NCI-H446 treated with DMSO at 0.1 percent for 48 hours (cell line): ENCODE measurements at places on chromosomes 2 and 18.

DNA sequence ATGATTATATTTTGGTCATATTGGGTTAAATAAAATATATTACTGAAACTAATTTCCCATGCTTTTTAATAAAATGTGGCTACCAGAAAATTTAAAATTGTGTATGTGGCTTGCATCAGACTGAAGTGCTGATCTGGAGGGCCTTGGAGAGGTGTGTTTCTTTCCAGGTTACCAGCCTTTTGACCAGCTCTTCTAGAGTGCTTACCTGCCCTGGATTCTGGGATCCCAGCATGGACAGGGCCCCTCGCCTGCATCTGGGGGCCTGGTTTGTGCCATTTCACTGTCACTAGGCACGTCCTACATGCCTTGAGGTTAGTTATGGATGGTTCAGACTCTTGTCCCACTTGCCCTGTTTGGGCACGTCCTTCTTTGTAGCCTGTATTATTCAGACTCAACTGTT is 10.5 kb downstream of the RNF144A start:
- DNase-seq, result no peak

- no peak for DNase-seq
These were observed 864 bp downstream of the LBH start for GRCh38 chr2:30231996-30232800.

DNA sequence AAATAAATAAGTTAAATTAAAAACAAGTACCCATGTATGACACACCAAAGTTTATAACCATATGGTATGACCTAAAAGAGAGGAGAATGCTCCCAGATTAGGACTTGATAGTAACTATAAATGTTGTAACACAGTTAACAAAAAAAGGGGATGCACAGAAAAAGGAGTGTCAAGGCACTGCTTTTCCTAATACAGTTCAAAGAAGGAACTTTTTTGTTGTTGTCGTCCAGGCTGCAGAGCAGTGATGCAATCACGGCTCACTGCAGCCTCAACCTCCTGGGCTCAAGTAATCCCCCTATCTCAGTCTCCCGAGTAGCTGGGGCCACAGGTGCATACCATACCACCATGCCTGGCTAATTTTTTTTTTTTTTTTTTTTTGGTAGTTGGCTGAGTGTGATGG is 2.7 kb downstream of the NARS1 start:
- no peak for DNase-seq

DNA sequence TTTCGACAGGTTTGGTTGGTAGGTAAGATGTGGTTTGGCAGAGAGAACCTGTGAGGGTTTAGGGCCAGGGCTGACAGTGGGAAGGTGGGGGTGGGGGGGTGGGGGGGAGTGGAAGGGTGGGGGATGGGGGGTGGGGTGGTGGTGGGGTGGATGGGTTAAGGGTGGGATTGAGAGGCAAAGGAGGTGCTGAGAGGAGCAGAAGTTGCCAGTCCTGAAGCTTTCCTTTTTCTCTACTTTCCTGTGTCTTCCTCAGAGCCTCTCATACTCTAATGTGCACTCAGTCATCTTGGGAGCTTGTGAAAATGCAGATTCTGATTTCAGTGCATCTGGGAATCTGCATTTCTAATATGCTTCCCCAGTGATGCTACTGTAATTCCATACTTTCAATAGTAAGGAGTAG is 21.0 kb downstream of the MAP4K4 start:
- no peak for DNase-seq

DNA sequence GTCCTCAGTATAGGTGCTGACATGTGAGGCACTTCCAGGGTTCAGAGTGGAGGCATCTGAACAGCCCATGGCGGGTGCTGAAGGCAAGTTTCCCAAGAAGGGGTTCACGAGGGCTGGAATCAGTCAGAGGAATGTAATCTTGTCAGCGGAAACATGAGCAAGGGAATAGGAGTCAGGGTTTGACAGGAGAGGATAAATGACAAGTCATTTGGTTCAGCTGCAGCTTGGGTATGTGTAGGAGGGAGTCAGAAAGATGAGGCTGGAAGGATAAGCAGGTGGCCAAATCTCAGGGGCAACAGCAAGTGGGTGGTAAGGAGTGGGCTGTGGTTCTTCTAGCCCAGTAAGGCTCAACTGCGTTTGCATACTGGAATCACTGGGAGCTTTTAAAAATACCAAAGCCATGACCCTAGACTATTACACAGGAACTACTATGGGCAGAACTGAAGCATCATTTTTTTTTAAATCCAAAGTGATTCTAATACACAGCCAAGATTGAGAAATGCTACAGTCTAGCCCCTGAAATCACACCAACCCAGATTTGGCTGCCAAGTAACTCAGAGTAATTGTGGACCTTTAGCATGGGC is 41.8 kb upstream of the NAB1 start:
- no peak for DNase-seq

- no peak for DNase-seq
These were observed 520.0 kb upstream of the SALL3 start for GRCh38 chr18:78459668-78460067.

GRCh38 chr2:179049546-179050311 is at the start of gene CCDC141:
TSS of gene CCDC141 (minus strand) at chr2:179050137. CDS start at chr2:179049941, 196 bp downstream.
- DNase-seq, result no peak

GRCh38 chr18:9549405-9549804 is 65.0 kb downstream of the PPP4R1 start:
- DNase-seq, result no peak

DNA sequence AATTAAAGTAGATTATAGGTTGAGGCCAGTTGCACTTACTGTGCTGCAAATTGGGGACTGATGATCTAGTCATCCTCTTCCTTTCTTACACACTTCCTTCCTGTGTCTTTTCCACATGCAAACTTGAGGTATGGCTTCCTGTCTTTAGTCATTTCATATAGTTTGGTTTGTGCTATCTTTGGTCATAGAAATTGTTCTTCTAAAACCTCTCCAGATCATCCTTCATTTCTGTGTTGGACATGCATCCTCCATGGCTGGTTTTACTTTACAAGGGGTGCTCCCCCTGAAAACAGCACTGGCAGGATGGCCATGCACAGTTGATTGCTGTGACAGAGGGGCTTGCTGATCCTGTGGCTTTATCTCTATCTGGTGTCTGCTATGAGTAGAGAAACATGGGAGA is 36.5 kb downstream of the MGAT5 start:
- no peak for DNase-seq

DNA sequence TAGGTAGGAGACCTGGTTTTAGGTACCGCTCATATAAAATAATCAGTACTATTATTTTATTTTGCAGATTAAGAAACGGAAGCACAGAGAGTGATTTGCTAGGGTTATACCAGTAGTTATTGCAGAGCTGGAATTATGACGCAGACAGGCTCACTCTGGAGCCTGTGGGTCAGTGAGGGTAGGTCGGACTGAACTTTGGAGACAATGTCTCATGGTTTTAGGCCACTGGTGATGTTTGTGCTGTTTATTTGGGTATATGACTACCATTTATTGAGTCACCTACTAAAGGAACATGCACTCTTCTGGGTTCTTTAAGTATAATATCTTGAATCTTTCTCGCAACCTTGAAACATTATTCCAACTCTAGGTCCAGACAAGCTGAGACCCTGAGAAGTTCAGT is 33.5 kb upstream of the IL1R1 start:
- no peak for DNase-seq

- DNase-seq, result no peak
These were observed 209.1 kb downstream of the HRH4 start for GRCh38 chr18:24669502-24669901.

DNA sequence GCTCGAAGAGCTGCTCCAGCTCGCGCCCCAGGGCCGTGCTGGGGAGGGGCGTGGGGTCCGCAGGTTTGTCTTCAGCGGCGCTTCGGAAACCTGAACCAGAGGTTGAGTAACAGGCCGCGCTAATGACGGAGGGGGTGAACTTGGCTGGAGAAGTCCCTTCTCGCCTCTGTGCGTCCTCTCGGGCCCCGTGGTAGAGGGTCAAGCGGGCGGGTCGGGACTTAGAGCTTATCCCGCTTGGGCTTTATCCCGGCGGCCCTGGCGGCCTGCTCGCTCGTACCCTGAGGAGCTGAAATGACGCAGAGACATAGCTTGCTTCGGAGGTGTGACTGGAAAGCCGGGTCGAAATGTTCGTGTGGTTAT is 479 bp downstream of the RNMT start:
- no peak for DNase-seq

DNA sequence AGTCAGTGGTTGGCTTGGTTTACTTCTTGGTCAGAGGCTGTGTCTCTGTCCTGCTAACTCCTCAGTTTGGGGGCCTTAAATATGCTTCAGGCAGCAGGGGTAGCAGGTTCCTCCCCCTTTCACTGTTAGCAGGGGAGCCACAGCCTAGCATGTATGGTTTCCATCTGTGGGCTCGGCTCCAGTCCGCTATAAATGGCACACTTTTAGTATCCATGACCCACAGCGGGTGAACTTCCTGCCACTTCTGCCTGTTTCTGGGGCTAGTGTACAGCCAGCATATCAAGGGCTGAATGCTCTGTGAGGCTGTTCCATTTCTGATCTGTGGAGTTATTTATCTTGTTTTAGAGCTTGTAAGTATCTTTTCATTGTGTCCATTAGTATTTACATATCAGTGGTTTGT is 58.3 kb downstream of the MRPL33 start:
- DNase-seq, result no peak

GRCh38 chr2:100964681-100965169 is 37.4 kb upstream of the RPL31 start:
- DNase-seq, result no peak

DNA sequence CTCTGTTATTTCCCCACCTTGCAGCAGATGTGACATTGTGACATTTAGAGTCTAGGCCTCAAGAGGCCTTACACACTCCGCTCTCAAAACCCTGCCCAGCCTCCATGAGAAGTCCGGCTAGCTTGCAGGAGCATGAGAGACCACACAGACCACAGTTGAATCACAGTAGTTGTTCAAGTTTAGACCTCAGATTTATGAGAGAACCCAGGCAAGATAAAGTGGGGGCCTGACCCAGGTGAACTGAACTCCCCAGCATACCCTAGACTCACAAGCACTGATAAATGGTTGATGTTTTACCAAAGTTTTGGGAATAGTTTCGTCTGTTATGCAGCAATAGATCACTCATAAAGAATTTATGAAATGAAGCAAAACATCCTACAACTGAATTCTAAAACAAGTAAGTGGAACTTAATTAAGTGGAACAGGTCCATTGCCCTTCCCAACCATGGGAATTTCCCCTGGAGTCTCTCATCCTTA is 4.7 kb upstream of the STAT1 start:
- no peak for DNase-seq

- DNase-seq, result no peak
These were observed 139.4 kb upstream of the HAAO start for GRCh38 chr2:42931818-42932195.

GRCh38 chr2:179270689-179271088 is 6.1 kb upstream of the SESTD1 start:
- no peak for DNase-seq

- no peak for DNase-seq
These were observed 2.7 kb downstream of the RTP5 start for GRCh38 chr2:241872313-241872642.

- DNase-seq, result no peak
These were observed 21.6 kb downstream of the KIF1A start for GRCh38 chr2:240798327-240798905.

- no peak for DNase-seq
These were observed 63.7 kb upstream of the BCL2L11 start for GRCh38 chr2:111057045-111057444.

DNA sequence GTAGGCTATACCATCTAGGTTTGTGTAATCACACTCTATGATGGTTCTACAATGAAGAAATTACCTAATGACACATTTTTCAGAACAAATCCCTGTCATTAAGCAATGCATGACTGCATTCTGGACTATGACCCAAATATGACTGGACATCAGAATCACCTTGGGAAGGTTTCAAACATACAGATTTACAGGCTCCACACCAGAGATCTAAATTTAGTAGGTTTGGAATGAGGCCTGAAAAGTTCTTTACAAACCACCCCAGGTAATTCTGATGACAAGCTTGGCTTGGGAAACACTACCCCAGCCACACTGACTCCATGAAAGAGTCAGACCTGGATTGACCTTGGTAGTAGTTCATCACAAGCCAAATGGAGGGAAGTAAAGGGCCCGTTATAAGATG is 52.2 kb upstream of the NFE2L2 start:
- no peak for DNase-seq

GRCh38 chr2:183564726-183565125 is 440.5 kb downstream of the NUP35 start:
- no peak for DNase-seq

DNA sequence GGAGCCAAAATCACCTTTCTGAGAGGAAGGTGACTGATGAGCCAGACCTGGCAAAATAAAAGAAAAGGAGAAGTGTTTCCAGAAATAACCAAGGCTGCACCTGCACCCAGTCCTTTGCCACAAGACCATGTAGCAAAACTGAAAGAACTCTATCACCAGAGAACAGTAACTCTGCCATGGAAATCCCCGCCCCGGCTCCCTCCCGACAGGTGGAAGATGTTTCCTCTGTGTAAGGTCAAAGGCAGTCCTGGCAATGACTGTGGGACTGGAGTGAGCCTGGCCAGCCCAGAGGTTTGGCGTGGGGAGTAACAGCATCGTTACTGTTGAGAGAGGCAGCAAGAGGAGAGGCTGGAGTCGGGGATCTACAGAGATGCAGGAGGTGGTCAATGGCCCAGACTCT is 42.3 kb downstream of the SPRED2 start:
- DNase-seq, result no peak

GRCh38 chr18:29488617-29489016 is 1311.7 kb upstream of the CDH2 start:
- no peak for DNase-seq

GRCh38 chr18:35406666-35407065 is 29.5 kb upstream of the ZNF396 start:
- DNase-seq, result no peak

GRCh38 chr2:46229134-46230063 is 67.8 kb upstream of the EPAS1 start:
- DNase-seq, result no peak

DNA sequence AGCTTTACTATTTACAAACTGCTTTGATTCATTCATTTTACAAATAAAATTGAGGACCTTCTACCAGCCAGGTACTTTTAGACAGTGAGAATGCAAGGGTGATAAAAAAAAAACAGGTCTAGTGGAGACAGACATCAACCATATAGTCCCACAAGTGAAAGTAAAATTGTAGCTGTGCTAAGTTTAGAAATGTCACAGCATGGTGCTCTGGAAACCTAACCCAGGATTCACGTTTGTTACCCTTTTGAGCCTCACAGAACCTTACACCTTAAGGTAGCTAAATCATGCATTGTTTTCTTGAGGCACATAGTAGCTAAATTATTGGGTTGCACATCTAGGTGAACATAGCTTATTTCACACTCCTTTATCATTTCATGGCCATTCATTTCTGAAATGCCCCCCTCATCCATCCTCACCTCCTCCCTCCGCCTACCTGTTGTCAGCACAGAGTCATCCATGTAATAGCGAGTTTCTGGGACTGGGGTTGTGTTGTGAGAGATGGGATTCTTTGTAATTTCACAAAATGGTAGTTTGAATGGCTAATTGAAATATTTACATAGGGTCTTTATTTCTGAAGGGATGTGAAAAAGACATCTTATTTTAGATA is 7.1 kb downstream of the MTA3 start:
- DNase-seq, result no peak
